Stimulated activated CD4-positive, alpha-beta T cell treated with anti-CD3 and anti-CD28 coated beads, Interleukin-15, amount 100 ng/mL, for 24 hours (primary cell): ENCODE measurements at places on chromosomes 1 and 21.

DNA sequence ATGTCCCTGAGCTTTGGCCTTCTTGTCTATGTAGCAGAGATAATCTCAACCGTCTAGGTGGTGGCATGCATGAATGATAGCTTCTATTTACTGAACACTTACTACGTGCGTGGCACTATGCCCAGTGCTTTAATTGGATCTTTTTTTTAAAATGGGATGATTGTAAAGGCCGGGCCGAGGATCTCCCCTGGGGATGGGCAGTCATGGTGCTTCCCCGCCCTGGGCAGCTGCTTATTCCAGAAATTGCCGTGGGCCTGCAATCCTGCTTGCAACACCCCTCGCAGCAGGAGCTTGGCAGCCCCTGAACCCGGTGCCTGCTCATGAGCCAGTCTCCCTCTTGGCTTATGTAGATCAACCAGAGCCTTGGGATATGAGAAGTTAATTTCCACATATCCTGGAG lies 360.7 kb downstream of the CAMTA1 start:
- no peak for DNase-seq

DNA sequence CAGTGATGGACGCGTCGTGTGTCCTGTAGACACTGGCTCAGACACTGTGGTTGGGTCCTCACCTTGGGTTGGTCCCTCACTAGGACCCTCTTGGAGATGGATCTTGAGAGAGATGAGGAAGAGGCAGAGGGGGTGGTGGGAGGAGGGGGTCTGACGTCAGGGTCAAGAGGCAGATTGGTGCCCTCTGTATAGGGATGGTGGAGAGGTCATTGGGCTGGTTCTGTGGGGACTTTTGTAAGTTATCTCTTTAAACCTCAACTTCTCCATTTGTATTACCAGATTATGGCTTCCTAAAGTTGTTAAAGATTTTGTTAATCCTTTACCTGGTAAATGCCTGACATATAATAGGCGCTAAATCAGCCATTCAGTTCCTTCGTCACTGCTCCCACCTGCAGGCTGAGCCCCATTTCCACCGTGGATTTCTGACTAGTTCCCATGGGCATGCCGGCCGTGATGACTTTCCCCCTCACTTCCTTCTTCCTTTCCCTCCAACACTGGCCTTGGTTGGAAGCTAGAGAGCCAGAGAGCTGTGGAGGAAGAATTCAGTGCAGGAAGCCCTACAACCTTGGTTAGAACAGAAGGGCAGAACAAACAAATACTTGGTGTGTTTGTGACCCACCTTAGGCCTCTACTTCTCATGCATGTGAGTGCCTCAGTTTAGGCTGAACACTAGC lies 8.6 kb downstream of the H6PD start:
- no peak for DNase-seq

DNA sequence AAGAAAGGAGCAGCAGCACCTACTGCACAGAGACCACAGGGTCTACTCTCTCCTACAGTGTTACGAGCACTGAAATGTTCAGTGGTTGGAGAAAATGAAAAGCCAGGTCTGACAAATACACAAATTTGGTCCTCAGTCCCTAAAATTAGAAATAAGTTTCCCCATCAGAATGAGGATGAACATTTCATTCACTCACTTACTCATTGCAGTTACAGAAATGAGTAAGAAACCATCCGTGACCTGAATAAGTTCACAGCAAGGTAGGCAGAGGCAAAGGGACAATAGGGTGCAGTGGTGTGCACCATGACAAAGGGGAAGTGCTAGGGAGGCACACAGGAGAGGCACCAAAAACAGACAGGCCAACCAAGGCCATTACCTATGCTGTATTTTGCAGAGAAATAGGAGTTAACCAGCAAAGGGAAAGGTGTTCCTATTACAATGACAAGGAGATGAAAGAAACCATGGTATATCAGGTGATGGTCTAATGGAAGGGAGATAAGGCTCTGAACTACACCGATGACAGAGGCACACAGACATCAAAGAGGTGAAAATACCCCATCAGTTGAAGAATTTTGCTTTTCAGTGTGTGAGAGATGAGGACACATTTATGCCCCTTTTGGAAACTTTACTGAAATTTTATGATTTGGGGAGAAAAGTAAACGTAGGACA lies 29.4 kb downstream of the VAV3 start:
- DNase-seq: peak; percentile 67

DNA sequence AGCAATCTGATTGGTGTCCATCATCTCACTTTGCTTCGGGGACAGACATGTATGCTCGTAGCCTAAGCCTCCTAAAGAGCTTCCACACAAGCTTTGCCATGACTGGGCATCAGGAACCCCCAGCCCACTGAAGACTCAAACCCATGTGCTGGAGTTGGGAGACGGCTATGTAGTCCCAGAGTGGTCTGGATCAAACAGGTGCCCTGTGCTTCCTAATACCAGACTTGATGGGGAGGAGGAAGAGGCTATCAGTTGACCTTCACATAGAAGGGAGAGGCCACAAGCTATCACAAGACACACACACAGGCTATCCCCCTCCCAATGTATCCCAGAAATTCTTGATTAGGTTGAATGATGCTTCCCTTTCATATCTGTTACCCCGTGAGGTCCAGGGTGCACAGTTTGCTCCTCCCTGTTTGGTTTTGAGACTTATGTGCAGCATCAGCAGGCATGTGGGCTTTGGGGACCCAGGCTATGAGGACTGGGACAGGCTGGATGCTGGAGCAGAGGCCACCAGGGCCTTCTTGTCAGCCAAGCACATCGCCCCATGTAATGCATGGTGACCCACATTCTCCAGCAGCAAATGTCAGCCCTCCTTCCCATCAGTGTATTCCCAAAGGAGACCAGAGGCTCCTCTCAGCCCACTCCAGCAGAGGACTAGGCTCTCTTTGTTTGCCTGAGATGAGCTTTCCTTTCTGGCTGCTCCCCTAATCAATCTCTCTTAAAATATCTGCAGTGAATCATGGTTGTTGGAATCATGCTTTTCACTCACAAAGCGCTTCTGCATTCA lies 159.8 kb downstream of the GRIK3 start:
- DNase-seq: no peak

- no peak for DNase-seq
Measured at GRCh38 chr21:34154878-34155277, 81.5 kb downstream of the MRPS6 start.

- no peak for DNase-seq
Measured at GRCh38 chr1:221775206-221775605, 33.3 kb upstream of the DUSP10 start.

- DNase-seq: no peak
Measured at GRCh38 chr1:113168946-113169345, 95.9 kb downstream of the LRIG2 start.

DNA sequence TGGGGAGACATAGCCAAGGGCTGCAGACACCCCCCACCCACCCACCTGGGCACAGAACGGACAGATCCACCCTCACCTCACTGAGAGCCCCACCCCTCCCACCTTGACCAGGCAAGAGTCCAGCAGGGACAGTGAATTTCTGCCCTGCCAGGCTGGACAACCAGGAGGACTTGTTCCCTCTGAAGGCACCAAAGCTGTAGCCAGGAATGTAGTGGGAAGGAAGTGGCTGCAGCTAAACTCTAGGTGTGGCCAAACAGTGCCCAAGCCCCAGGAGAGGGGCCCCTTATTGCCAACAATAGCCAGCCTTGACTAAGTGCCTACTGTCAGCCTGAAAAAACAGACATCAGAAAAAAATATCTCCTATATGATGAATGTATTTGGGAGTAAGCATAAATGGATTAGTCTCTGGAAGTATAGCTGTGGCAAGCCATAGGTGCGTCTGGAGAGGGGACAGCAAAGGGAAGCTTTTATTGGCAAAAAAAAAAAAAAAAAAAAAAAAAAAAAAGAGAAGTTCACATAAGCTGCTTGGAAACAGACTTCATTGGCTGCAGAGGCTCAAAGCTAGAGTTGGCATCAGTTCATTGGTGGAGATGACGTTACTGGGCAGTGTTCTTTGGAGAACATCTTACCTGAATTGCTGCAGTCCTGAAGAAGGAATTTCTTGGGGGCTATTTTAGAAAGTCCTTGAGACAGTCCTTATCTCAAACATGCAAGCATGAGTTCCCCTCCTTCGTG lies 64.1 kb upstream of the TMEM51 start:
- DNase-seq: no peak

DNA sequence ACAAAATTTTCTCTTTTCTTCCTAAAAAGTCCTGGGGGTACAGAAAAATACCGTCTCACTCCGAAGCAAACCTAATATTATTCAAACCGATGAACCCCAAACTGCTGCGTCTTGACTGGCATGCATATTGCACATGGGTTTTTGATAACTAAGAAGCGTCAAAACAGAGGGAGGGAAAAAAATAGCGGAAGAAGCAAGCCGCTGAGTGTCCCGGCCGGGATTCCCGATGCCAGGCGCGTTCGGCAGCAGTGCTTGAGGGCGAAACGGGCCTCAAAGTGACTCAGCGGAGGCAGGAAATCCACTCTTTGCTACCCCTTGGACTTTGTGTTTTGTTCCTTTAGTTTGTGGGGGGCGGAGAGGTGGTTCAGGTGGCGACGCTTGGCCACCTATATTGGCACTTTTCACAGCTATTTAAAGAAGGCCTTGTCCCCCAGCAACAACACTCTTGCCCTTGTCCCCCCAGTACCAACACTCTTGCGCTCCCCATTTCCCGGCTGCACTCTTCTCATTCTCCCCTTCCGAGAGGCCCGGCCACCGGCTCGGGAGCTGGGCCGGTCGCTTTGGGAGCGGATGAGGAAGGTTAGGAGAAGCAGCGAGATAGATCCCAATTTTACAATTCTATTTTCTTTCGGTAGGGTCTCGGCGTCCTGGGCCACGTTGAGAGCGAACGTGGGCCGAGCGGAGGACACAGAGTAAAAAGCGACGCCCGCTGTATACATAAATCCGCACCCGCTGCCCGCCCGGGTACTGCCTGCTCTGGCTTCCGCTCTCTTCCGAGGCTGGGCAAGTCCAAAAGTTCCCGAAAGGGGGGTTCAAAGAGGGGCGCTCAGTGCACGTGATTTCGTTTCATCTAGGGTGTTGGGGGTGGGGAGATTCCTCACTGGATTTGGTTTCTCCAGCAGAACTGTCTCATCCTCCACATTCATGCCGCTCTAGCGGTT lies 2.5 kb downstream of the LMX1A start:
- DNase-seq: no peak

GRCh38 chr1:182217967-182218366 lies 156.5 kb upstream of the ZNF648 start:
- no peak for DNase-seq

- no peak for DNase-seq
Measured at GRCh38 chr1:168689726-168690602, 39.0 kb downstream of the DPT start.

DNA sequence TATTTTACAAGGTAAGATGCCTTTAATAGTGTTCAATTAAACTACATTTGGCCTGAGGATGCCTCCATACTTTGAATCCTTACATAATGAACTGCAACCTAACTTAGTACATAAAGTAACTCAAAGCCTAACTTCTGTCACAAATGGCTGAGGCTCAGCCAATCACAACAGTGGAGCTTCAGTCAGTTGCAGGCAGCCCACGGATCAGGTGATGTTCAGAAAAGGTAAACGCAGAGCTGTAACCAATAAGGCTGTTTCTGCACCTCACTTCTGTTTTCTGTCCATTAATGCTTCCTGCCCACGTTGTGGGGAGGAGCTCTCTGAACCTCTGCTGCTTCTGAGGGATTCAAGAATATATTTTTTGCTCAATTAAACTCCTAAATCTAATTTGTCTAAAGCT lies 94.8 kb upstream of the KIAA0040 start:
- DNase-seq: peak; percentile 12
